ENCODE measurements at places on chromosomes 12 and 14. TPM values are rescaled to one million over a fixed set of nuclear protein-coding genes. Genes with fewer than 3 reads are reported as not detected.

- DNase-seq: no peak
These were observed 96.1 kb upstream of the IFNG-AS1 start for GRCh38 chr12:67893022-67893580.

DNA sequence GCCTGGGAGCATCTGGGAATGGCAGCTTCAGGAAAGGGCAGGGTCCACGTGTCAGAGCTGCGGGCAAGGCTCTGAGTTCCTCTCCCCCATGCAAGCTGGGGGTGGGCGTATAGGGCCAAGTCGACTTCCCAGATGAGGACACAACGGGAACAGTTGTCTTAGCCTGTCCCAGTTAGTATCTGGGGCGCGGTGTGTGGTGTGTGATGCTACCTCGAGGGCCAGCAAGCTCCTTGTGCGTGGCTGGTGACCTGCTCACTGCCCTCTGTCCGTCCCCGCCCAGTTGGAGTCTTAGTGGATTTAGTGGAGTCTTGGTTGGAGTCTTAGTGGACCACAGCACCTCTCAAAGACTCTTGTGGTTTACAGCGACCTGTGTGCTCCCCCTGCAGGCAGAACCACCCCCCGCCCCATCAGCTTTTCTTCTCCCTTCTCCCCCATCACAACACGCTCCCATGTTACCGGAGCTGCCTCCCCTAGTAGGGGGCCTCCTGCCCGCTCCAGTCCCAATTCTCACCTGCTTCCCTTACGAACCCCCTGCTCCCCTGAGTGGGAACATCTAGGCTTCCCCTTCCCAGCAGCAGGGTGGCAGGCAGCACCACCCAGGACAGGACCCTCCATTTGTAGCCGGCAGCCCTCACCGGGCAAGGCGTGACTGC, 8.7 kb downstream of the ASPG start:
- DNase-seq: no peak

- peak; percentile 19 for DNase-seq
These were observed 78.7 kb upstream of the ZDHHC17 start for GRCh38 chr12:76685246-76685678.

The LRP1 gene
- total RNA-seq: 33.7 TPM

The OR10A7 gene
- total RNA-seq: not detected

- DNase-seq: no peak
These were observed 214.2 kb downstream of the PPM1H start for GRCh38 chr12:62720661-62721330.

The HOXC10 gene
- 79.4 TPM for total RNA-seq

The GLIPR1L1 gene
- total RNA-seq: not detected

DNA sequence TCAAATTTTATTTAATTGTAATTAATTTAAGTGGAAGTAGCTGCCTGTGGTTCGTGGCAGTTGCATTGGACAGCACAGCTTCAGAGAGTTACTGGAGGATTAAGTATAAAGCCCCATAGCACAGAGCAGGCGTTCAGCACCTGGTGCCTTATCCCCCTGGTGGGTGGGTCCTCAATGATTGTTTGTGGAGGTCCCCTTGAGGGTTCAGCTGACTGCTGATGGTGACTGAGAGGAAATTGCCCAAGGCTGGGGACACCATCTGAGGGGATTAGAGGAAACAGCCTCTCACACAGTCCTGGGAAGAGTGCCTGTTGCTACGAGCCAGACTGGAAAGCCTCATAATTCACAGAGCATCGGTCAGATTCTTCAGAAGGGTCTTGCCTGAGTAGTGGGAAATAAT, 83.4 kb upstream of the NOS1 start:
- no peak for DNase-seq

DNA sequence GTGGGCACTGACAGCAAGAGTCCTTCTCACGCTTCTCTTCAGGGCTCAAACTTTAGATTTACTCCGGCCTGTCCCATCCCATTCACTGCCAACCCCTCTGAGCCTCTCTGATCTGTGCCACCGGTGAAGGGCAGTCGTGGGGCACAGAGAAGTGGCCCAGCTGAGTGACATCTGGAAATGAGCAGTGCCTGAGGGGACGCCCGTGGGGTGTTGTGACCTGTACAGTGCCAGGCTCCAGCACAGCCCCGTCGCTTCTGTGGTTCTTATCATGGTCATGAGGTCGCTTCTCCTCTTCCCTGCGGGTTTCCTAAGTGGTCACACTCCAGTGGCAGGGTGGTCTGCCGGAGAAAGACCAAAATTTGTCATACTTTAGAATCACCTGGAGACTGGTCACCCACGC, 4.1 kb downstream of the BDKRB2 start:
- no peak for DNase-seq

The B4GALNT3 gene
- total RNA-seq: 1.5 TPM

The SCN8A gene
- 0.32 TPM for total RNA-seq

- no peak for DNase-seq
These were observed 12.2 kb downstream of the TBX3 start for GRCh38 chr12:114671443-114672411.

The ADAMTS20 gene
- not detected for total RNA-seq

The ABCC9 gene
- 90.5 TPM for total RNA-seq

- DNase-seq: no peak
These were observed 211.8 kb upstream of the AVPR1A start for GRCh38 chr12:63362791-63363190.

DNA sequence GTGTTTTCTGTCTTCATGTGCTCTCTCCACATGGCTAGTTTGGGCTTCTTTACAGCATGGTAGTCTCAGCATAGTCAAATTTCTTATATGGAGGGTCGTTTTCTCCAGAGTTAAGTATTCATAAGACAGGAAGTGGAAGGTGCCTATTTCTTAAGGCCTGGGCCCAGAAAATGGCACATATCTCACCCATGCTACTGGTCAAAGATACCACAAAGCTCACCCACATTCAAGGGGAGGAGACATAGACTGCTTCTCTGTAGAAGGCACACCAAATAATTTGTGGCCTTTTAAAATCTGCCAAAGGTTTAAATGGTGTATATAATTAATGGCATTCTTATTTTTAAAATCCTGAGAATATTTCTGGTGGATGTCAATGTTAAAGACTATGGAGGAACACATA, 44.8 kb downstream of the CCDC91 start:
- no peak for DNase-seq

DNA sequence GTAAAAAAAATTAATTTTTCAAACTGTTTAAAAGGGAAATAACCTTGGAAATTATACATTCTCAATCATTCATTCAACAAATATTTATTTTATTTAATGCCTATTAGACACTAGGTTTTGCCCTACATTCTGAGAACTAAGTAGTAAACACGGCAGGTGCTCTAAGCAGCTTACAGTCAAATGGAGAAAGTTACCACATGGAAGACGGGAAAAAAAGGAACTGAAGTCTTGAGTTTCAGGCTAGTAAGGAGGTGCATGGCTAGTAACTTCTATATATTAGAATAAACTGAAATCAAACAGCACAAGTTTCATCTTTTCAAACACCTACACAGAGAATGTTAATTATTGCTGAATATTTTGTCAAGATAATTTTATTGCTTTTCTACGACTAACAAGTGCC, 52.9 kb downstream of the C12orf42 start:
- DNase-seq: no peak

The WNT1 gene
- total RNA-seq: not detected

- DNase-seq: no peak
These were observed 89.0 kb upstream of the SFSWAP start for GRCh38 chr12:131621701-131622421.

GRCh38 chr12:109594556-109595317, 21.1 kb downstream of the MVK start:
- no peak for DNase-seq

- DNase-seq: no peak
These were observed 79.5 kb upstream of the MIS18BP1 start for GRCh38 chr14:45332360-45332988.

DNA sequence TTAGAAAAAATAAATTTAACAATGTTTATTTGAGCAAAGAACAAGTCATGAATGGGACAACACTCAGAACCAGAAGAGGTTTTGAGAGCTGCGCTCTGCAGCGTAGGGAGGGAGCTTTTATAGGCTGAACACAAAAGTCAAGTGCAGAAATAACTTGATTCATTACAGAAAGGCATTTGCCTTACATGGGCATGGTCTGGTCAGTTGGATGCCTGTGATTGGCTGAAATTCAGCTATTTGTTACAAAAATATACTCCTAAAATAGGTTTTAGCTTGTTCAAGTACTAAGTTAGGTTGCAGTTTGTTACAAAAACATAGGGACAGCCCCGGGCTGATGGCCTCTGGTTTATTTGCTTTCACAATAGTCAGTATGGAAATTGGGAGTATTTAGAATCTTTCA, 118.0 kb downstream of the NUAK1 start:
- no peak for DNase-seq

- DNase-seq: no peak
These were observed 59.4 kb downstream of the ITPK1 start for GRCh38 chr14:93056166-93056839.

- no peak for DNase-seq
These were observed 65.5 kb upstream of the SLC38A4 start for GRCh38 chr12:46891306-46891705.

The NT5DC3 gene
- total RNA-seq: 15.2 TPM

Measured in psoas muscle (tissue), 8 donors.